ENCODE measurements at places on chromosomes 3 and 15.

DNA sequence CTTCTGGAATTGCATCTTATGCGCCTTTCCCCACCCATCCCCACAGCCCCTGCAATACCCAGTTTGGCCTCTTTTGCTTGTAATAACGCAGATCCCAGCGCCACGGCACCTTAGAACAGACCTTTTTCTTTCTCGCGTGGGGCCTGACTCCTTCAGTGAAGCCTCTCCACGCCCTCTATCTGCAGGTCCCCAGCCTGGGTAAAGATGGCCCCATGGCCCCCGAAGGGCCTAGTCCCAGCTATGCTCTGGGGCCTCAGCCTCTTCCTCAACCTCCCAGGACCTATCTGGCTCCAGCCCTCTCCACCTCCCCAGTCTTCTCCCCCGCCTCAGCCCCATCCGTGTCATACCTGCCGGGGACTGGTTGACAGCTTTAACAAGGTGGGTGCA, 594 bp downstream of the CRELD1 start:
- DNase-seq: no peak

DNA sequence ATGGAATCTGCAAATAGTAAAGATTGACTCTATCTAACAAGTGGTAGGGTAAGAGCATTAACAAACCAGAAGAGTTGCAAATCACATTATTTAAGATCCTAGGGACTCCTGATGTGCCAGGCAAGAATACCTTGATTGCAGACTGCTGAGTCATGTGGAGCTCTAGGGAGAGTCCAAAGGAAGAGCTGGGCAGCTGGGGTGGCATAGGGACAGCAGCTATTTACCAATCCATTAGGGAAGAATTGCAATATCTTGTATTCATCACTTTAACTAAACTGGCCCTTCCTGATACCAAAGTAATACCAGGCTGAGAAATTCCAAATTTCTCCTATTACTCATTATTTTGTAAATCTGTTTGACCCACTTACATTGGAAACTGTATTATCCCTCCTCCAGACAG, 52.2 kb upstream of the ACP3 start:
- DNase-seq: no peak

- DNase-seq: no peak
Measured at GRCh38 chr3:74119221-74119620, 494.5 kb upstream of the PDZRN3 start.

- peak; percentile 82 for DNase-seq
Measured at GRCh38 chr3:48478626-48479555, 25.1 kb downstream of the SHISA5 start.

- no peak for DNase-seq
Measured at GRCh38 chr3:88311826-88312225, 162.1 kb downstream of the C3orf38 start.
